Hematopoietic multipotent progenitor cell treated with erythropoietin and hydrocortisone succinate and interleukin-3 and kit ligand, for 8 days (in vitro differentiated cells): ENCODE measurements at places on chromosomes 4 and X.

GRCh38 chr4:186166852-186167512 is 24.4 kb upstream of the CYP4V2 start:
- no peak for DNase-seq

- no peak for DNase-seq
These were observed 25.6 kb upstream of the PRDM8 start for GRCh38 chr4:80171656-80172055.

- DNase-seq, result no peak
These were observed 17.9 kb downstream of the STK26 start for GRCh38 chrX:132041015-132041414.

DNA sequence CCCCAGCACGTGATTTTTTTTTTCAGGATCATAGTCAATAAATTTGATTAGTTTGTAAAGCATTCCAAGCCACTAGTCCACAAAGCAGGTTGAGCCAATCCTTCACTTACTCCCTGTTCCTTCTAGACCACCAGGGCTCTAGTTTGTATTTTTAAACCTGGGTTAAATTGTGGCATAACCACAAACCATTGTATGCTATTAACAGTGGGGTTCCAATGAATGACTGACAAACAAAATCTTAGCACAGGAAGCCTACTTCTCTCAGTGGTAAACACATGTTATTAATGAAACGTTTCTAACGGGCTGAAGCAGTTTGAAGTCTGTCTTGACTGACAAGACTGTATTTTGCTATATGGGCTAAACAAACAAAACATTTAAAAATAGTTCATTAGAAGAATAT is 48.6 kb upstream of the GYPA start:
- no peak for DNase-seq
